ENCODE measurements at places on chromosomes 16 and 17. TPM values are rescaled to one million over a fixed set of nuclear protein-coding genes. Genes with fewer than 3 reads are reported as not detected.

- no peak for DNase-seq
Measured at GRCh38 chr17:21174713-21175112, 39.2 kb downstream of the TMEM11 start.

- peak; percentile 13 for DNase-seq
Measured at GRCh38 chr16:86590501-86591144, 12.3 kb downstream of the FOXL1 start.

DNA sequence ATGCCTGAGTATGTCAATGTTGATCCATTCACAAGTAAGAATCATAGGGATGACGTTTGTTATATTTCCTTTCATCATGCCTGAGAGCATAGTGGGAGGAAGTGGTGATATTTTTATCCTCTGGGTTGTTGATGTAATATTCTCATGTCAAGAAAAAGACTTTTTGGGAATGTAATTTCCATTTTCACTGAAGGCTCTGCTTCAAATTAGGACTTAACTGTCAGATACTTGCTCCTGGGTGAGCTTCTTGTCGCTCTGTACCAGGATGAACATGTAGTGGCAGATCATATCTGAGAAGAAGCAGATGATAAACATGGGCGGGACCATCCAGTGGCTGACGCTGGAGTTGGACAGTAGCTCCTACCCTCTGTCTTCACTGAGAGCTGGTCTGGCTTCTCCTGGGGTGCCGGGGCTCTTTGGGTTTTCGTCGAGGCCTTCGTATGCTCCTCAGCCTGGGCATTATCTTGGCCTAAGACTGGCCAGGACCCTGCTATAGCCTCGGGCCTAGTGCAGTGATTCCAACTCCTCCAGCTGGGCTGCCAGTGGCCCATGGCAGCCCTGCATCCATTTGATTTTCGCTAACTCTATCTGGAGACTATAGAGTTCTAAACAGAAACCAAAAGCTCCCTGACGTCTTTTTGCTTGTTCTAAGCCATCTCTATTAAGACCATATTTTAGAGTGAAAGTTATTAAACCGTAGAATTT, 19.7 kb downstream of the CYB5B start:
- DNase-seq = peak; percentile 47

GRCh38 chr17:44518032-44518431, 14.8 kb upstream of the GPATCH8 start:
- no peak for DNase-seq

Gene ADAD2
- not detected for total RNA-seq

GRCh38 chr16:8887952-8888560, 5.9 kb downstream of the LITAFD start:
- DNase-seq = no peak

DNA sequence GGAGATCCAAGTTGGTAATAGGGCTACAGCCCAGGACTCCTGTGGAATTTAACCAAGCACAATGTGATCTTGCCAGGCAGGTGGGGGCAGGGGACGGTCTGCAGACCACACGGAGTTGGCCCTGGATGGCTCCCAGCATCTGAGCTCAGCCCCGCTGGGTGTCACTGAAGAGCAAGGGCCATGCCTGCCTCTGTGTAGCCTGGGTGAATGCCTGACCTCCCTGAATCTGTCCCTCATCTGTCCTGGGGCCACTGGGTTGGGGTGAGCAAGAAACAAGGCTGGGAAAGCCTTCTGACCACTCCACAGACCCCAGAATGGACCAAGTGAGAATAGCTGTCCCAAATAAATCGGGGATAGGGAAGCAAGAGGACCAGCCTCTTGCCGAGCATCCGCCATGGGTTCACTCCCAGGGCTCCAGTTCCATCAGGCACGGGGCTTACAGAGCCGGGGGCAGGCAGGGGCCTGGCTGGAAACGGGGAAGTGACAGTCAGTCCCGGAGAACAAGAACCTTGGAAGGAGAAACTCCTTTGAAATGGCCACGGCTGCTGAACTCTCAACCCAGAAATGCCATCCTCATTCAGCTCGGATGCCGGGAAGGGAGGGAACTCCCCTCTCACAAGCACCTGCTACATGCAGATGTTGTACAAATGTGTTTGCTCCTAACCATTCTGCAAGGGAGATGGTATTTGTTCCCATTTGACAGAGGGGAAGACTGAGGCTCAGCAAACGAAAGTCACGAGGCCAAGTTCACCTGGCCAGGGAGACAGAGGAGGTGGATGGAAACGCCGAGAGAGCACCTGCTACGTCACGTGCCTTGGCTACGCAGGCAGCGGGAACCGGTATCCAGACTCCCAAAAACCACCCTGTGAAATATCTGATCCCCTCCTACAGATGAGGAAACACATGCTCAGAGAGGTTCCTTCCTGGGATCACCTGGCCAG, 50.0 kb downstream of the RMI2 start:
- no peak for DNase-seq

DNA sequence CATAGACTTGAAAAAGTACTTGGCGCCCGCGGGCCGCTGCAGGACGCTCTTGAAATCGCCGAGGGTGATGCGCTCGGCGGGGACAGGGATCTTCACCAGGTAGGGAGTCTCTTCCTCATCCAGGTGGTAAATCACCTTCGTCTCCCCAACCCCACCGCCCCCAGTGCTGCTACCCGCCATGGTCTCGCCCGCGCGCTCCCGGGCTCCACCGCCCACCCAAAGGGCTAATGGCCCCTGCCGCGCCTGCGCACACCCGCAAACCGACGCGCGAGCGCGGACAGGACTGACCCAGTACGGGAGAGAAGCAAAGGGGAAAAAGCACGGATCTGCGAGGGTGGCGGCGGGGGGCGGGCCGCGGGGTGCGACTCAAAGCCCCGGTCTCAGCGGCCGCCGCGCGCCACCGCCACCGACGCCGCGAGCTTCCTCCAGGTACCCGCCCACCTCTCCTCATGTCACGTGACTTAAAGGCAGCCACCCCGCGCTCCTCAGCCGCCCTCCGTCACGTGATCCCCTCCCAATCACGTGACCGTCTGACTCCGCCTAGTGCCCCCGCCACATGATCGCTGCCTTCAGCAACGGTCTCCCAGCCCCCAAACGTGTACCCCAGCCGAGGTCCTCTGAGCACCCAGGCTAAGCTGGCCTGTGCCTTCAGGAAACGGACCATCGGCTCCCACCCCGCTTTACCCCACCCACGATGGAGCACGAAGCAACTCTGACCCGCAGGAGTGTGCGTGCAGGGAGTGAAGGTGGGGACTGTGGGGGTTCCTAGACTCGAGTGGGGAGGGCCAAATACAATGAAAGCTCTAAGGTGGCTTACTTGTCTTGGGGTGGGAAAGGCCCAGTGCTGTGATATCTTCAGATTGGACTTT, at the start of gene DVL2:
Gene DVL2, minus strand, starts transcription at position 435 of the 869 bp plus-strand sequence. Its CDS starts 255 bp downstream, at position 180.
- DNase-seq = peak; percentile 91

DNA sequence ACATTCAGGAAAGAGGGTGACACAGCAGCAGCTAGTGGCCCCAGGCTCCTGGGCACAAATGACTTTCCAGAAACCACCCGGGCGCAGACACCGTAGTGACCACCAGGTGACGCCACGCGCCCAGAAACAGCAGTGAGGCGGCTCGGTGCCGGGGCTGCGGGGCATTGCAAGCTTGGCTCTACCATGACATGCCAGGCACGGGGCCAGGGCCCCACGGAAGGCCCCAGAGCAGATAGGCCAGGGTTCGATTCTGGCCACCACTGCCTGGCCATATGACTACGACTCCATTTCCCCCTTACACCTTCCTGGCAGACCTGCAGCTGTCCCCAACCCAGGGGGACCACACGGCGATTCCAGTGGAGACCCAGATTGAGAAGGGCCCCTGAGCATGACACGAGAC, 6.7 kb downstream of the RHBDF1 start:
- peak; percentile 71 for DNase-seq

- no peak for DNase-seq
Measured at GRCh38 chr16:73505577-73505976, 457.6 kb upstream of the ZFHX3 start.

- DNase-seq = no peak
Measured at GRCh38 chr17:44655983-44656710, at the start of gene MEIOC. MEIOC (plus strand) TSS chr17:44656468; CDS start chr17:44656614, 146 bp downstream.

GRCh38 chr16:73403291-73403690, 355.4 kb upstream of the ZFHX3 start:
- no peak for DNase-seq

DNA sequence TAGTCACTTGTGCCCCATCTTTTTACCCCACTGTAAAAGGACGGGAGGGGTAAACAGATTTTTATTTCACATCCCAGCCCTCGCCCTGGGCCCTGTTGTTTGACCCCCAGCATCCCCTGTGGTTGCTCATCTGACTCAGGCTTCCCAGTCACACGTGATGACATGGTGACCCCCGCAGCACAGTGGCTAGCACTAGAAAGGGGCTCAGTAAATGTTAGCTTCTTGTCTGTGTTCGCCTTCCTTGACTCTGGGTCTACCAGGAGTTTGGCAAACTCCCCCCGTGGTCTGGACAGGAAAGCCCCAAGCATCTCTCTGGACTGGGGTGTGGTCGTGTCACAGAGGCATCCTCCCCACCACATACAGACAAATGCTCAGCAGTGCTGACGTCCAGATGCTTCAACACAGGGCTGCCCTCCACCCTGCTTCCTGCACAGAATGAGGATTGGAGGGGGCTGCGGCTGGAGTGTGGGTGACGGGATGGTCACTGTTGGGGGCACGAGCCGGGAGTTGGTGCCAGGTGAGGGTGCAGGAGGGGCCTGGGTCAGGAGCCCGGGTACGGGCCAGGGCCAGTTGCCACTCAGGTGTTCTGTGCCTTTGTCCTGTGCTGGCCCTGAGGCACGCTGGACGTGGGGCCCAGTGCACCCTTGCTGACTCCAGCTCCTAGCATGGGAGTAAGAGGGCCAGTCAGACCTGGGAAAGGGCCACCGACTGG, 69.1 kb downstream of the METRNL start:
- no peak for DNase-seq

DNA sequence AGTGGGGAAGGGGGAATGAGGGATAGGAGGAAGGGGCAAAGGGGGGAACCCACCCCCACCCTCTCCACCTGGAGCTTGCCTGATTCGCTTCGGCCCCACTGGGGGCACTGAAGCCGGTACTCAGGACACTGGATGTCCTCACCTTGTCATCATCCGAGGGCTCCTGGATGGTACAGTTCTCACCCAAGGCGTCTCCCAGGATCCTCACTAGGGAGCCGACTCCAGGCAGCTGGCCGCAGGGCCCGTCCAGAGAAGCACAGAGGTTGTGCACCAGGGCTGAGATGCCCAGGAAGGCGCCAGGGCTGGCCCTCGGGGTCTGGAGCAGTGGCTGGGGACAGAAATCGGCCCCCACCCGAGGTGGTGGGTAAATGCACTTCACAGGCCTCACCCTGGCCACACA, 92.3 kb downstream of the LITAF start:
- no peak for DNase-seq

GRCh38 chr16:11380836-11381235, 35.6 kb downstream of the RMI2 start:
- no peak for DNase-seq

GRCh38 chr17:28899212-28899815, 1.8 kb upstream of the FLOT2 start:
- DNase-seq = no peak

DNA sequence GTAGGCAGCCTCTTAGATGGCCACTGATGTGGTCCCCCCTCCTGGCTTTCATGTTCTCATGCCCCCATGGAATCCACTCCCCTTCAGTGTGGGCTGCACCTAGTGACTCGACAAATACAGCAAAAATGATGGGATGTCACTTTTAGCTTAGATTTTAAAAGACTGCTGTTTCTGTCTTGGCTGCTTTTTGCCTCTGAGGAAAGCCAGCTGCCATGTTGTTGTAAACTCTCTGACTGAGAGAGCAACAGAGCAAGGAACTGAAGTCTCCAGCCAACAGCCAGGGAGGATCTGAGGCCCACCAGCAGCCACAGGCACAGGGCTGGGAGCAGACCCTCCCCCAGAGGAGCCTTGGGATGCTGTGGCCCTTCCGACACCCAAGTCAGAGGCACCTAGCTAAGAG, 60.6 kb upstream of the MARCHF10 start:
- DNase-seq = no peak

- DNase-seq = no peak
Measured at GRCh38 chr17:27554152-27554551, 76.8 kb upstream of the LGALS9 start.

DNA sequence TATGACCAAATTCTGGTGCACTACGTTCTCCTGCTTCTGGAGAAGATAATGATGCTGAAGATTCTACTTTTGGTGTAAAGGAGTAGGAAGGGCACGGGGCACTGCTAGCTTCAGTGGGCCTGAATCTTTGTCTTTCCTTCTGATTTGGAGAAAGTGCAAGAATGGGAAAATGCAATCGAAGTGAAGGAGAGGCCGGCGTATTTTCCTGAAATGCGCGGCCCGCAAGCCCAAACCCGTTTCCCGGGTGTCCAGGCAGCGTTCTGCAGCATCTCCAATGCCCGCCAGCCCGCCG, 372 bp upstream of the NDE1 start:
- no peak for DNase-seq

Gene SLC5A11
- total RNA-seq = not detected

Gene DNAAF8
- total RNA-seq = 0.26 TPM

DNA sequence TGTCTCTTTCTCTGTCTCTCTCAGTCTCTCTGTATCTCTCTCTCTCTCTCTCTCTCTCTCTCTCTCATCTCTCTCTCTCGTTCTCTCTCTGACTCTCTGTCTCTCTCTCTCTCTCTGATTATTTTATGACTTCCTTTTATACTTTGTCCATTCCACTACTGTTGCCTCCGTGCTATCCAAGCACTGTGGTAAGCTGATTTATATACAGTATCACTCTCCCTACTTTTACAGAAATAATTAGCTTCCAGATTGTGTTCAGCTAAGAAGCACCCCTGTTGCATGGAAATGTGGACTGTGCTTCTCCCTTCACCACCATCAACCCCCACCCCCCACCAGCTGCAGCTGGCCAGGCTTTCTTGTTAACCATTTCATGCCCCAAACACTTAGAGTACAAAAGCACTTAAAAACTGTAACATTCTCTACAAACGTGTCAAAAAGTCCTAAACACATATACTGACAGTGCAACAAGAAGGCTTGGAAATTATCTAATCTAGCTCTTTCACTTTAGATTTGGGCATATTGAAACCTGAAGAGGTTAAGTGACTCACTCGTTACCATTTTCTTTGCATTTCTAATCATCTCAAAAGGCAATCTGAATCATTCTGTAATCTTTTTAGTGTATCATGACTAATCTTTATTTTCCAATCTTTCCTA, 11.6 kb upstream of the TMEM100 start:
- no peak for DNase-seq

DNA sequence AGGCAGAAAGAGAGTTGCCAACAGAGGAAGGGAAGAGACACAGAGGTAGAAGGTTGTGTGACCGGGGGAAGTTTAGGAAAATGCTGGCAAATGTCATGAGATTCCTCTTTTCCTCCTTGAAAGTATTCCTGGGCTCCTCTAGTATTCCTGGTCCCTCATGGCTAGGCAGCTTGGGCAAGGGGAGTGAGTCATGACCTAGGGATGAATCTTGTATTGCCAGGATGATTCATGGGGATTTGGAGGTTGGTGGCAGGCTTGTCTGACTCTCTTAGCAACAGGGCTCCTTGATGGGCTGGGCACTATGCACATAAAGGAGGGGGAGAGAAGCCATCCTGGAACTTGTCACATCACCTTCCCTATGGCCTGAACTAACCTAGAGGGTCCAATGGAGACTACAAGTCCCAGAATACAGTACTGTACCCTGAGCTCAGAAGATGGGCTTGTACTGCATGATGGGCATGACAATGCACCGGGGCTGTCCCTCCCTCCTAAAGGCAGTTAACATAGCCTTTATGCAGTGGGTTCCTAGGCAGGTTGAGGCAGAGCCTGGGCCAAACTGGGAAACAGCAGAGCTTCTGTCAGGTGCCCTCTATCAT, 2.1 kb upstream of the SEZ6 start:
- peak; percentile 6 for DNase-seq

Gene SLC2A4
- total RNA-seq = not detected

Gene NXPH3
- total RNA-seq = not detected
